NCI-H1436 treated with DMSO at 0.1 percent for 48 hours (cell line): ENCODE measurements at places on chromosomes 11 and 22.

DNA sequence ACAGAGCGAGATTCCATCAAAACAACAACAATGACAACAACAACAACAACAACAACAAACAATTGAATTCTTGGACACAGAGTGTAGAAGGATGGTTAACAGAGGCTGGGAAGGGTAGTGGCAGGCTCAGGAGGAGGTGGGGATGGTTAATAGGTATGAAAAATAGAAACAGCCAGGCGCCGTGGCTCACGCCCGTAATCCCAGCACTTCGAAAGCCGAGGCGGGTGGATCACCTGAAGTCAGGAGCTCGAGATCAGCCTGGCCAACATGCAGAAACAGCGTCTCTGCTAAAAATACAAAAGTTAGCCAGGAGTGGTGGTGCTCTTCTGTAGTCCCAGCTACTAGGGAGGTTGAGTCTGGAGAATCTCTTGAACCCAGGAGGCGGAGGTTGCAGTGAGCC lies 122.9 kb upstream of the GRIA4 start:
- DNase-seq: no peak

DNA sequence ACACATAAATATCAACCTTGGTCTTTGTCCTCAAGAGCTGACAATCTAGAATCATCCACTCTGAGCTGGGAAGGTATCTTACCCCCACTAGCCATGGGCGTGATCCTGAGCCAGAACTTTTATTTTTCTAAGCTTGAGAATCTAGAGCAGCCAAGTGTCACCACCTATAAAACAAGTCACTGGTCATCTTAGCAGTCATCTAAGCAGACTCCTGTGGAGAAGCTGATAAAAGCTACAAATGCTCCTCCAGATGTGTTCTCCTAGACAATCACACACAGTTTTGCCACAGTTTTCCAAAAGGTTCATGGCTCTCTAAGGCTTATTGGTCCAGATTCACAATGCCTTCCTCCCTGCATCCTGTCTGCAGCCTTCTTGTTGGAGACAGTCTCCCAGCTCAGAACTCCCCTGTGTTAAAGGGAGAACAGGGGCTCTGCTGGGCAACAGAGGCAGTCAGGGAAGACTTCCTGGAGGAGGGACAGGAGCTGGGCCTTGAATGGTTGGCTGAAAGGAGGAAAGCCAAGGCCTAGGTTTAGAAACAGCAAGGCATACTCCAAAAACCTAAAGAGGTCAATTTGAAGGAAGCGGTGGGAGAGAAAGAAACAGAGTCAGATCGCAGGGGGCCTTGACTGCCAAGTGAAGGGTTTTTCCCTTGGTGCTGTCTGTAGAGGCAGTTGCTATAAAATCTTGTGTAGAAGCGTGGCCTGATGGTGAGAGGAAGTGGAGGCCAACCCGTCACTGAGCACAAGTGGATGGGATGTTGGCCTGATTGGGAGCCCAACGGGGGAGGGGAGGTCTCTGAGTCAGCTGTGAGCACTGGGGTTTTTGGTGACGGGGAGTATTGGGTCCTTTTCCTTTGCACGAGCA lies 42.0 kb downstream of the ALX4 start:
- no peak for DNase-seq

DNA sequence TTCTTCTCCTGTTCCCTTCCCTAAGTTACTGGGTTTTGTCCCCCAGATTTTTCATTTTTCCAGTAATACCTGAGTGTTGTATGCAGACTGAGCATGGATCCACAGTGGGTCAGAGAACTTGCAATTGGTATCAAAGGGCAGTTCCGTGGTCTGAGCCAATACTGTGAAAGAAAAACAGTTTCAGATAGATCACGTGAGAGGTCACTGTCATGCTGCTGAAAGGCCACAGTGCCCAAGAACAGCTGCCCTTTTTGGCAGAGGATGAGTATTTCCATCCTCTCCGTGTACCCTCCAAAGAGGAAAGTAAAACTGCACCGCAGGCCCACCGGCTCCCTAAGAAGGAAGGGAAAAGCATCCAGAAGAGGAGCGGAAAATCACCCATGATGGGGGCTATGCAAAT lies 73.0 kb upstream of the TBCEL start:
- DNase-seq: no peak

DNA sequence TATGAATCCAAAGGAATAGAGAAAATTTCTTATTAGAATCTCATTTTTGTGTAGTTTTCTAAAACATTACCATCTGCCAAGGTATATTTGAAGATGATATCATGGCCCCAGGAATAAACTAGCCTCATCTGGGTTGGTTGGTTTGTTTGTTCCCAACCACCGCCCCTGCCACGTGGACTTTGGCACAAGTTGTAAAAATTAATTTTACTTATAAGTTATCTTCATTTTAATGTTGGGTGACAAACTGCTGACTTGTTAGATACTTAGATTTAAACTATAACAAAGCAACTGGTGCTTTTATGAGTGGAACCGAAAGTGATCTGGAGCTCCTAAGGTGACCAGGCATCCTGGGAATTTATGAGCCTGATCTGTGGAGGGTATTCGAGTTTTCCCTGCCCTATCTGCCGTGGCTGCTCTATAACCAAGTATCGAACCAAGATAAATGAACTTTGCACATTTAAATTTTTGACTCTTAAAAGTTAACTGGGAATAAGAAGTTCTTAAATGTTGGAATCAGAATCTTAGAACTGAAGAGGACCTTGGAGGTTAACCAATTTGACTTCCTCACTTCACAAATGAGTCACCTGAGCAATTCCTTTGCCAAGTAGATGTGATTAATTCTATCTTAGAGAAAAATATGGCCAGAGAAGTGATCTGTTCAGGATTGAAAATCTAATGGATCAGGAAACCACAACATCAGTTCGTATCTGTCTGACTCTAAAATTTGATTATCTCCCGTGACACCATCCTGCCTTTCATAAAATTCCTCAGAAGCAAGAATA lies 129.1 kb upstream of the ARHGAP42 start:
- DNase-seq: no peak

DNA sequence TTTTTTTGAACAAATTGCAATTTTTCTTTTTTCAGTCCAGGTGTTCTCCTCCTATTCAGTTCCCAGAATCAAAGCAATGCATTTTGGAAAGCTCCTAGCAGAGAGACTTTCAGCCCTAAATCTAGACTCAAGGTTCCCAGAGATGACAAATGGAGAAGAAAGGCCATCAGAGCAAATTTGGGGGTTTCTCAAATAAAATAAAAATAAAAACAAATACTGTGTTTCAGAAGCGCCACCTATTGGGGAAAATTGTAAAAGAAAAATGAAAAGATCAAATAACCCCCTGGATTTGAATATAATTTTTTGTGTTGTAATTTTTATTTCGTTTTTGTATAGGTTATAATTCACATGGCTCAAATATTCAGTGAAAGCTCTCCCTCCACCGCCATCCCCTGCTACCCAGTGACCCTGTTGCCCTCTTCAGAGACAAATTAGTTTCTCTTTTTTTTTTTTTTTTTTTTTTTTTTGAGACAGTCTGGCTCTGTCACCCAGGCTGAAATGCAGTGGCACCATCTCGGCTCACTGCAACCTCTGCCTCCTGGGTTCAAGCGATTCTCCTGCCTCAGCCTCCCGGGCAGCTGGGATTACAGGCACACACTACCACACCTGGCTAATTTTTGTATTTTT lies 6.2 kb upstream of the UBE4A start:
- DNase-seq: no peak

GRCh38 chr11:100963375-100963774 lies 166.2 kb downstream of the PGR start:
- DNase-seq: no peak

DNA sequence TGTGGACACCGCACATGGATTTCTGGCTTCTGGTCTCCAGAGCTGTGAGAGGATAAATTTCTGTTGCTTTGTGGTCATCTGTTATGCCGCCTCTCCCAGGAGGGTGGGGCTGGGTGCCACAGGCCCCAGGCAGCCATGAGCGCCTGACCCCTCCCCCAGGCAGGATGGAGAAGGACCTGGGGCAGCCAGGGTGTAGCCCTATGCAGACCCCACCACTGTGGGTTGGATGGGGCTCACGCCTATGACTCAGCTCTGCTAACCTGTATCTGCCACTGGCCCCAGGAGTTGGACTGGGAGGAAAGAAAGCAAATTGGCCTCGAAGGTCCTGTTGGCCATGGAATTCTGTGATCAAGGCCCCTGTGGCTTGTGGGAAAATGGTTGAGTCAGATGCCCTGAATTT lies 1351.1 kb downstream of the BRD1 start:
- no peak for DNase-seq

DNA sequence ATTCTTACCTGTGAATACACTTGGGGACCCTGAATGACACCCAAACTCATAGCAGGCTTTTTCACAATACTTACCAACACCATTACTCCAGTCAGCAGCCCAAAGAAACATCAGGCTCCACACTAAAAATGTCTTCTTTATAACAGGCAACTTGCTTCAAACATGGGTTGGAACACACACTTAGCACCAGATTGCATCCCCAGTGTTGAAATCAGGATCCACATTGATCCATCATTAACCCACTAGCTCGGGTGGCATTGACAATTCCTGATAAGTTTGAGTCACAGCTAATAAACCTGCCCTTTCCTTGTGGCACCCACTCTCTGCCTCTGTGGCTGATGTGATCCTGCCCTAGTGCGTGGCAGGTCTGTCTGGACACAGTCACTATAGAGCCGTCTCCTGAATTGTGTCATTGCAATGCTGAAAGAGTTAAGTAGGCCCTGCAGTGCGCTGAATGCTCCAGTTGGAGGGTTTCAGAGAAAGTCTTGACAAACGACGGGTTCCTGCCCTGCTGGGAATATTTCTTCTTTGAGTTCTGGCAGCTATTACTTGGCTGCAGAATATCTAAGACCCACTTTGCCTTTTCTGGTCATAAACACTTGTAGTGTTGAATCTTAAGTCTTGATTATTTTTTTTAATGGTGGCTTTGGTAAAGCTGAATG lies 19.6 kb upstream of the C11orf96 start:
- DNase-seq: no peak

DNA sequence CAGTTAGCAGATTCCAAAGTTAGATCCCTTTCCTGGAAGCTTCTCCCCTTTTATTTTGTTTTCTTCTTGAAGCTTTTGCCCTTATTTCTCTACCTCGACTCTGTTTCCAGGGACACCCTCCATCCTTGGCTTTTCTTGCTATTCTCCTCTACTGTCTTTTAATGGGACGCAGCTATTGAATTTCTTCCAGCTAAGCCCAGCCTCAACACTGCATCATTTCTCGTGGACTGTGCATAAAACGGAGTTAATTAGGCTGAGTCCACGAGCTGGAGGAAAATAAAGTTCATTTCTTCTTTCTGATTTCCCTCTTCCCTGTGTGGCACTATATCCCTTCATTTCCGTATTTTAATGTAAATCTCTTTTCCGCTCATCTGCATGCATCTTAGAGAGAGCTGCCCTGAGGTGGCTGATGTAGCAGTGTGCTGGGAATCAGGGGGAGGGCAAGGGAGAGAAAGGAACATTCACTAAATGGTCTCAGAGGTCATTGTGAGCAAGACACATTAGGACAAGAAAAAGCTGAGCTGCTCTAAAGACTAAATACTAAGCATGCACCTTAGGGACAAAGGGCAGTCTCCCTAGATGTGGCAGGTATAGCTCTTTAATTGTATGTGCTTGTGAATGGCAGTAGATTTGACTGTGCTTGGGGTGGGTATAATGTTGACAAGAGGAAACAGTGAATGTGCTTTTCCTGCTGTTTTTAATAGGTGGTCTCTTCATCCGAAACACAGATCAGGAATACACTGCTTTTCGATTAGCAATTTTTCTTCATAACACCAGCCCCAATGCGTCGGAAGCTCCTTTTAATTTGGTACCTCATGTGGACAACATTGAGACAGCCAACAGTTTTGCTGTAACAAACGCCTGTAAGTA lies 1.9 kb downstream of the GRIA4 start:
- no peak for DNase-seq

- no peak for DNase-seq
Measured at GRCh38 chr11:465896-466530, 15.9 kb downstream of the PTDSS2 start.

GRCh38 chr11:69554849-69555248 lies 73.4 kb downstream of the LINC01488 start:
- no peak for DNase-seq
